MG63 (cell line): ENCODE measurements at places on chromosomes 11 and 22. TPM values are rescaled to one million over a fixed set of nuclear protein-coding genes. Genes with fewer than 3 reads are reported as not detected.

DNA sequence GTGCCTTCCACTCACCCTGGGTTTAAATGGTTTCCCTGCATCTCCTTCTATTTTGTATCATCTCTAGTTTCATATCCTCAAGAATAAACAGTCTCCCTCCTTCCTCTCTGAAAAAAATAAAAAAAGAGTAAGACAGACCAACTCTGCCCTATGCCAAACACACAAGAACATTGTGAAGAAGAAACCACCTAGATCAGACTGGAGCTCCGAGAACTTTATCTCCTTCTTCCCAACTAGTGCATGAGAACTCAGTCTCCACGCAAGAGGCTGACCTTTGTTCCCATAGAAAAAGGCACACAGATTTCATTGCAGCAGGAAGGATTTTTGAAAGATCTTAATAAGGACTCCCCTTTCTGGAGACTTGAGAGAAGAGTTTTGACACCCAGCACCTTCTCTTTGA, 8.7 kb upstream of the PEX26 start:
- DNase-seq: no peak

- peak; percentile 7 for DNase-seq
Observed at GRCh38 chr11:63240098-63240497, 3.3 kb downstream of the SLC22A25 start.

Gene NAGA
- 16.9 and 25.2 TPM in 2 replicates for total RNA-seq

Gene PPP6R2
- total RNA-seq: 31.0 and 37.4 TPM in 2 replicates

DNA sequence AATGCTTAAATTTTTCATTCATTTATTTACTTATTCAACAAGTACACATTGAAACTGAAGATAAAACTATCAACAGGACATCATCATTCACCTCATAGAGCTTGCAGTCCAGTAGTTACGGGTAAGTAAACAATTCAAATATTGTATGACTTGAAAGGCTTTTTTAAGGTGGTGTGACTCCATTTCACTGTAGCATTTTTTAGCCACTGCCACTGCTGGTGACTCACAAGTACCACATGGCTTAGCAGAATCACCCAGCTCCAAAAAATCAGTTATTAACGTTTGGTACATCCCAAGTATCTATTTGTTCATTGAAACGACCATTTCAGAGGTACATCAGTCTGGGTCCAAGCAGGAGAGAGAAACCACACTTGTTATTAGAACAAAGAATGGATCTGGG, 427.9 kb upstream of the DDI1 start:
- DNase-seq: no peak

DNA sequence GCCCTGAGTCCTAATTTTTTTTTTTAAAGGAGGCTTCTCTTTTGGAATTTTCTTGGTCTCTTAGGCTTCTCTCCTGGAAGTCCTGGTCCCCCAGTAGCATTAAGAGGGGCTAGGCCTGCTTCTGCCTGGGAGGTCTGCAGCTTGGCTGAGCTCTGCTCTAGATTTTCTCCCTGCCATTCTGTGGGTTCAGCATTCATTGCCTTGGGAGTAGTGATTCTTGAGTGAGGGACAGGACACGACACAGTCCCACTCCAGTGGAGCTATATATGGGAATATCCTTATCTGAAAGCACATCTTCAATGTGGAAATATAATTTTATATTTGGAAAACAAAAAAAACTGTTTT, 3.7 kb downstream of the IGSF22 start:
- no peak for DNase-seq

GRCh38 chr22:49692499-49693225, 135.0 kb downstream of the BRD1 start:
- DNase-seq: no peak

DNA sequence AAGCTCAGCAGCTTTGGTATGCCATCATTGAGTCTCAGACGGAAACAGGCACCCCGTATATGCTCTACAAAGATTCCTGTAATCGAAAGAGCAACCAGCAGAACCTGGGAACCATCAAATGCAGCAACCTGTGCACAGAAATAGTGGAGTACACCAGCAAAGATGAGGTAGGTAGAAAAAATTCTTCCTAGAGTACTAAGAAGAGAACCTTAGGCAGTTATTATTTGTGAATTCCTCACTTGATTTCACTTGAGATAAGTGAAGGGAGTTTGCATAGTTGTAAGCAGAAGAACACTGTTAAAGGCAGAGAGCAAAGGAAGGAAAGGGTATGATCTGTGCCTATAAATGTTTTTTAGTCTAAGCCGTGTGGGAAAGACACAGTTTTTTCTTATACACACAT, 28.6 kb downstream of the RRM1 start:
- DNase-seq: no peak

GRCh38 chr22:17836992-17837742, 62.9 kb upstream of the BID start:
- DNase-seq: no peak

GRCh38 chr11:112858289-112859023, 102.8 kb upstream of the NCAM1 start:
- no peak for DNase-seq

Gene FGF4
- total RNA-seq: not detected in 2 replicates
